ENCODE measurements at places on chromosomes 2 and 18. TPM values are rescaled to one million over a fixed set of nuclear protein-coding genes. Genes with fewer than 3 reads are reported as not detected.

DNA sequence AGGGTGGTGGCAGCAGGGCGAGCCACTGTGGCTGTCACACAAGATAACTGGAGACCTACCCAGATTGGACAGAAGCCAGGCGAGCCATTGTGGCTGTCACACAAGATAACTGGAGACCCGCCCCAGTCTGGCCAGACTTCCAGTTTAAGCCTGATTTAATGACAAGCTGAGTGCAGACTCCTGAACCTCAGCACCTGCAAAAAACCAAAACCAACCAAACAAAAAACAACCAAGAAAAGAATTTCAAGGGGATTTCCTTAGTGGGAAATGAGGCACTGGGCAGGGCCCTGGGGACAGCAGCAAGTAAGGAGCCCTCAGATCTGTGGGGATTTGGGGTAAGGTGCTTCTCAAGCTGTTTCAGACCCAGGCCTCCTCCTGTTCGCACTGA is 95.2 kb upstream of the BOD1L2 start:
- no peak for DNase-seq

GRCh38 chr2:153875801-153876466 is 4.2 kb downstream of the GALNT13 start:
- no peak for DNase-seq

GRCh38 chr2:239027391-239028252 is 179.7 kb downstream of the TWIST2 start:
- no peak for DNase-seq

DNA sequence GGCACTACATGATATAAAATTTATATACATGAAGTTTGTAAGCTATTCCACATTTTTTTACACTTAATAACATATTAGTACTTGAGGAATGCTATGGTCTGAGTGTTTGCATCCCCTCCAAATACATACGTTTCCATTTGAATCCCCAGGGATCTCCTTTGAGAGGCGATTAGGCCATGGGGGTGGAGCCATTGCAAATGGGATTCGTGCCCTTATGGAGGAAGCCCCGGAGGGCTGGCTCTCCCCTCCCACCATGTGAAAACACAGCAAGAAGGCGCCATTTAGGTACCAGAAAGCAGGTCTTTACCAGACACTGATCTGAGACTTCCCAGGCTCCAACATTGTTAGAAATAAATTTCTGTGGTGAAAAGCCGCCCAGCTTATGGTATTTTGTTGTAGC is 20.8 kb upstream of the MBP start:
- no peak for DNase-seq

- no peak for DNase-seq
Observed at GRCh38 chr2:19635951-19636510, 265.8 kb downstream of the TTC32 start.

GRCh38 chr18:13086906-13087305 is 95.7 kb downstream of the CEP192 start:
- DNase-seq, result no peak

GRCh38 chr2:110770404-110770958 is 38.1 kb downstream of the ACOXL start:
- DNase-seq, result no peak

The DPYSL5 gene
- 6.9 TPM for total RNA-seq

The RNF152 gene
- 2.3 TPM for total RNA-seq

The IL36RN gene
- not detected for total RNA-seq
